H9 (cell line): ENCODE measurements at places on chromosomes 7 and 10. TPM values are rescaled to one million over a fixed set of nuclear protein-coding genes. Genes with fewer than 3 reads are reported as not detected.

ACTR3C gene
- total RNA-seq: 1.2 and 2.2 TPM in 2 replicates

NEUROG3 gene
- total RNA-seq: not detected in 2 replicates

PAPSS2 gene
- total RNA-seq: 24.0 and 24.5 TPM in 2 replicates

FAM24B gene
- total RNA-seq: not detected in 2 replicates

GPR26 gene
- 0.07 and 0.09 TPM in 2 replicates for total RNA-seq

AP1S1 gene
- 65.2 and 73.0 TPM in 2 replicates for total RNA-seq

AKR1C2 gene
- total RNA-seq: 0.74 and 0.83 TPM in 2 replicates

PRSS37 gene
- total RNA-seq: not detected in 2 replicates

RPEL1 gene
- total RNA-seq: 0.13 TPM in 1 of 2 replicates, not detected in the other

FLNC gene
- 12.2 and 12.5 TPM in 2 replicates for total RNA-seq

IDI2 gene
- total RNA-seq: not detected in 2 replicates

ZNF33B gene
- 30.9 and 39.6 TPM in 2 replicates for total RNA-seq

BLVRA gene
- total RNA-seq: 37.6 and 40.7 TPM in 2 replicates

LIPN gene
- not detected in 2 replicates for total RNA-seq

ACSL5 gene
- total RNA-seq: not detected in 2 replicates

GRID2IP gene
- 1.7 TPM in 2 replicates for total RNA-seq

MINDY3 gene
- total RNA-seq: 13.6 and 14.9 TPM in 2 replicates

AGBL3 gene
- total RNA-seq: 1.2 and 2.4 TPM in 2 replicates

DMBT1 gene
- total RNA-seq: 0.04 TPM in 1 of 2 replicates, not detected in the other

GHRHR gene
- 5.9 and 7.4 TPM in 2 replicates for total RNA-seq

ANXA8L1 gene
- not detected in 2 replicates for total RNA-seq

CLDN12 gene
- 40.1 and 42.9 TPM in 2 replicates for total RNA-seq

WEE2 gene
- total RNA-seq: not detected in 2 replicates

LLCFC1 gene
- not detected in 2 replicates for total RNA-seq

DAGLB gene
- total RNA-seq: 41.9 and 46.4 TPM in 2 replicates

ANLN gene
- 78.9 and 84.7 TPM in 2 replicates for total RNA-seq

PYROXD2 gene
- total RNA-seq: 2.1 and 5.3 TPM in 2 replicates

CPA4 gene
- not detected in 2 replicates for total RNA-seq

PAPOLB gene
- total RNA-seq: 0.04 and 0.13 TPM in 2 replicates
